ENCODE measurements at places on chromosomes 11 and 22.

GRCh38 chr11:105357764-105358163 lies 218.2 kb upstream of the CARD18 start:
- no peak overlapping the region for H3K4me3 ChIP-seq
- H3K27me3 ChIP-seq = no peaks in the 10 kb centered on the region
- no peaks in the 10 kb centered on the region for H3K36me3 ChIP-seq

GRCh38 chr22:23264610-23265367 lies 84.5 kb downstream of the BCR start:
- no peak for DNase-seq
- H3K36me3 ChIP-seq = peaks cover 13% of the 10 kb centered on the region
- H3K4me3 ChIP-seq = no peak overlapping the region
- no peaks in the 10 kb centered on the region for H3K27me3 ChIP-seq
- H3K4me1 ChIP-seq = peaks cover 2% of the 10 kb centered on the region

- no peaks in the 10 kb centered on the region for H3K27me3 ChIP-seq
- H3K4me3 ChIP-seq = no peak overlapping the region
- no peaks in the 10 kb centered on the region for H3K4me1 ChIP-seq
- no peak for DNase-seq
- peaks cover 29% of the 10 kb centered on the region for H3K36me3 ChIP-seq
Observed at GRCh38 chr11:68052137-68052873, 13.5 kb downstream of the TCIRG1 start.

GRCh38 chr22:37501610-37502341 lies 15.6 kb upstream of the MFNG start:
- no peak for DNase-seq
- H3K27me3 ChIP-seq = peaks cover 7% of the 10 kb centered on the region
- H3K36me3 ChIP-seq = no peaks in the 10 kb centered on the region
- H3K27ac ChIP-seq = no peak overlapping the region
- no peak overlapping the region for H3K4me3 ChIP-seq

GRCh38 chr22:48940266-48941032 lies 887.2 kb downstream of the BRD1 start:
- H3K27me3 ChIP-seq = no peaks in the 10 kb centered on the region
- H3K4me3 ChIP-seq = no peak overlapping the region
- H3K36me3 ChIP-seq = no peaks in the 10 kb centered on the region
- DNase-seq = no peak
- no peak overlapping the region for H3K27ac ChIP-seq

- peaks cover 33% of the 10 kb centered on the region for H3K27me3 ChIP-seq
- peak overlapping the region; percentile 62 for H3K4me3 ChIP-seq
- H3K27ac ChIP-seq = no peak overlapping the region
- peaks cover 2% of the 10 kb centered on the region for H3K4me1 ChIP-seq
Observed at GRCh38 chr11:22192289-22192641, 620 bp upstream of the ANO5 start.

DNA sequence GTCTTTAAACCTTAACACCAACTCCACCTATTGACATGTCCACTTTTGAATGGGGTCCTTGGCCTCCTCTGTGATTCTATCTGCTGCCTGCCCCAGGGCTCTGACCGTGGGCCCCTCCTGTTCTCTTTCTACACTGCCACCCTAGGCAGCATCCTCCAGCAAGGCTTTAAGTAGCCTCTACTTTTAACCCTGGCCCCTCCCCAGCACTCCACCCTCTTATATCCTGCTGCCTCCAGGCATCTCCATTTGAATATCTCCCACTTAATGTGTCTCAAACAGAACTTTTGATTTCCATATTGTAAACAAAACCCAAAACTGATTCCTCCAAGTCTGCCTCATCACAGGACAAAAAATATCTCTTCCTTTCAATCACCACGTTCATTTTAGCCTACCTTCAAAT lies 90.5 kb upstream of the ARHGAP32 start:
- peak; percentile 48 for DNase-seq
- no peaks in the 10 kb centered on the region for H3K36me3 ChIP-seq
- no peak overlapping the region for H3K4me3 ChIP-seq
- H3K27me3 ChIP-seq = peaks cover 24% of the 10 kb centered on the region
- H3K4me1 ChIP-seq = peaks cover 33% of the 10 kb centered on the region

DNA sequence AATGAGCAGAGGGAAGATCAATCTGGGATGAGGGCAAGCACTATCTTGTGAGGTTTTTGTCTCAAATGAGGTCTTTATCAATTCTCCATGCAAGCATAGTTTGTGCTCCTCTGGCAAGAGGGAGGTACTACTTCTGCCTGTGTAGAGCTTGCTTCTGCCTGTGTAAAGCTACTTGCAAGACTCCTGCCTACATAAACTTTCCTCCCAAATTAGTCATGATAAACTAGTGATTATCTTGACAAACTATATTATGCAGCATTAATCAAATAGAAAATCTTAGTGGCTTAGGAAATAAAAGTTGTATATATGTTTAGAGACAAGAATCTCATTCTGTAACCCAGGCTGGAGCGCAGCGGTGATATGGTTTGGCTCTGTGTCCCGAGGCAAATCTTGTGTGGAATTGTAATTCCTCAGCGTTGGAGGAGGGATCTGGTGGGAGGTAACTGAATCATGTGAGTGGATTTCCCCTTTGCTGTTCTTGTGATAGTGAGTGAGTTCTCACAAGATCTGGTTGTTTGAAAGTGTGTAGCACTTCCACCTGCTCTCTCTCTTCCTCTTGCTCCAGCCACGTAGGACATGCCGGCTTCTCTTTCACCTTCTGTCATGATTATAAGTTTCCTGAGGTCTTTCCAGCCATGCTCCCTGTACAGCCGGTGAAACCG lies 8.0 kb upstream of the MMP10 start:
- no peak overlapping the region for H3K4me3 ChIP-seq
- peaks cover 6% of the 10 kb centered on the region for H3K27me3 ChIP-seq
- H3K36me3 ChIP-seq = no peaks in the 10 kb centered on the region
- no peaks in the 10 kb centered on the region for H3K4me1 ChIP-seq
- H3K27ac ChIP-seq = no peak overlapping the region

DNA sequence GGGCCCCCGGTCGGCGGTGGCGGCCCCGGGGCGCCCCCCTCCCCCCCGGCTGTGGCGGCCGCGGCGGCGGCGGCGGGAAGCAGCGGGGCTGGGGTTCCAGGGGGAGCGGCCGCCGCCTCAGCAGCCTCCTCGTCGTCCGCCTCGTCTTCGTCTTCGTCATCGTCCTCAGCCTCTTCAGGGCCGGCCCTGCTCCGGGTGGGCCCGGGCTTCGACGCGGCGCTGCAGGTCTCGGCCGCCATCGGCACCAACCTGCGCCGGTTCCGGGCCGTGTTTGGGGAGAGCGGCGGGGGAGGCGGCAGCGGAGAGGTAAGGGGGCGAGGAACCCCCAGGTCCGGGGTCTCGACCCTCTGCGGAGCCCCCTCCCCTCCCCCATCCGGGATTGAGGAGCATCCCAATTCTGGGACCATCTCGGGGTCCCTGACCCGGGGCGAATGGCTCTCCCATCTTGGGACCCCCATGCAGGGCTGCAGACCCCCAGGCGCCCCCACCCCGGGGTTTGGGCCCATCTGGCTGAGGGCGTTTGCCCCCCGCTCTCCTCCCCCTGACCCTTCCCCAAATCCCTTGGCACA lies 431 bp downstream of the KMT2A start:
- H3K27me3 ChIP-seq = no peaks in the 10 kb centered on the region
- H3K27ac ChIP-seq = peak overlapping the region; percentile 80
- H3K36me3 ChIP-seq = peaks cover 15% of the 10 kb centered on the region
- DNase-seq = no peak
- H3K4me1 ChIP-seq = peaks cover 42% of the 10 kb centered on the region
- H3K4me3 ChIP-seq = peak overlapping the region; percentile 86

- H3K4me1 ChIP-seq = no peaks in the 10 kb centered on the region
- no peak overlapping the region for H3K27ac ChIP-seq
- H3K27me3 ChIP-seq = peaks cover 33% of the 10 kb centered on the region
- DNase-seq = peak; percentile 57
- H3K36me3 ChIP-seq = no peaks in the 10 kb centered on the region
- no peak overlapping the region for H3K4me3 ChIP-seq
Observed at GRCh38 chr22:48574776-48575617, 1252.7 kb downstream of the BRD1 start.

DNA sequence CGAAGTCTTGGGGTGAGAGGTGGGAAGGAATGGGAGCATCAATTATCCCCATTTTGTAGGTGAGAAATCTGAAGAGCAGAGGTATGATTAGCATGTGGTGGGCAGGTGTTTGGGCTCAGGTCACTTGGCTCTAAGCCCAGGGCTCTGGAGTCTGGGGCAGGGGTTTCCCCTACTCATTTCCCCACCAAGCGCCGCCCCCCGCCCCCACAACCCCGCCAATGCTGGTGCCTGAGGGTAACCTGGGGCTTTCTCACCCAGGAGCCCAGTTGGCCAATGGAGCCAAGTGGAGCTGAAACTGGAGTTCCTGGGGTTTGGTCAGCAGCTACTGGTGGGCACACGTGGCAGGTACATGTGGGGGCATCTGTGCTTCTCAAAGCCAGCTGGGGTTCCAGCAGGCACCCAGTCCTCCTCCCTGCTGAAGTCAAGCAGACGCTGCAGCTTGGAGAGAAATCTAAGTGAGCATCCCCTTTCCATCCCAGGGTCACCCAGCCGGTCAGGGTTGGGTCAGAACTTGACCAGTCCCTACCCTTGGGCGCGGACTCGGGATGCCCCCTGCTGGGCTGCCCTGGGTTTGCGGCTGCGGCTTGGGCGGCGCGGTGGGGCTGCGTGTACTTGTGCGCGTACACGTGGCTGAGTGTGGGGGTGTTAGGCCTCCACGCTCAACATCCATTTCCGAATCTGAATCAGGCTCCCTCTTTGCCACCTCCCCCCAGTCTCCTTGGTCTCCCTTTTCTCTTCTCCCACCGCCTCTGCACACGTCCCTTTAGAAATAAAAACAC lies 1.7 kb upstream of the CHRM1 start:
- H3K27ac ChIP-seq = no peak overlapping the region
- H3K4me1 ChIP-seq = peaks cover 14% of the 10 kb centered on the region
- H3K36me3 ChIP-seq = no peaks in the 10 kb centered on the region
- H3K27me3 ChIP-seq = peaks cover 65% of the 10 kb centered on the region

- no peaks in the 10 kb centered on the region for H3K36me3 ChIP-seq
- no peaks in the 10 kb centered on the region for H3K4me1 ChIP-seq
- no peaks in the 10 kb centered on the region for H3K27me3 ChIP-seq
- H3K27ac ChIP-seq = no peak overlapping the region
Observed at GRCh38 chr11:114819028-114819427, 140.7 kb downstream of the NXPE2 start.

- no peaks in the 10 kb centered on the region for H3K36me3 ChIP-seq
- no peak overlapping the region for H3K27ac ChIP-seq
Observed at GRCh38 chr11:31000381-31000780, 369.2 kb downstream of the DCDC1 start.

DNA sequence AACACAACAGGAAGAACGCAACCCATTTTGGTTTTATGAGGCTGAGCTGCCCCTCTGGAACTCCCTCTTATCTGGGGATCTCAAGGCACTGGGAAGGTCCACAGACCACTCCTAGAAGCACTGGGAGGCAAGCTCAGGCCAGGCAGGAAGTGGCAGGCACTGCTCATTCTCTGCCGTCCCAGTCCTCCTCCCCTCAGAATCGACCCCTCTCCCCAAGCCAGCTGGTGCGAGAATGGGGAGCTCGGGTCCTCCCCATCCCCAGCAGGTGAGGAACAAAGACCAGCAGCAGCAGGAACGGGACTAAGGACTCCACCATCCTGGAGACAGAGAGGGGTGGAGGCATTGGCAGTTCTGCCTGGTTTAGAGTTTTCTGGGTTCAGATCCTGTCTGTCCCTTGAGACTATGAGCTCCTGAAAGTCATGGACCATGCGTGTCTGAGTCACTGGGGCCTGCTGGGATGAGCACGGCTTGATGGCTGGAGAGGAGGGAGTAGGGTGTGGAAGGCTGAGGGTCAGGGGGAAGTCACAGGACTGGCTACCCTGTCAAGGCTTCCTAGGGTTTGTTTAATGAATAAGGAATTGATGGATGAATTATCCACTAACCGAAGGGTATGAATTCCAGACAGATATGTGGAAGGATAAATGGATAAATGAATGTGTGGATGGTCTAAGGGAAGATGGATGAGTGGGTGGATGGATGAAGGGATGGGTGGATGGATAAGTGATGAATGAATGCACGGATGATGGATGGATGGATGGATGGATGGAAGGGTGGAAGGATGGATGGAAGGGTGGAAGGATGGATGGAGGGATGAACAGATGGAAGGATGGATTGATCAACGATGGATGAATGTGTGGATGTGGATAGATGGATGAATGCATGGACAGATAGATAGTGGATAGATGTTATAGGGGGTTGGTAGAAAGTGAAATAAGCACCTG lies 6.4 kb downstream of the MYEOV start:
- H3K27ac ChIP-seq = peak overlapping the region; percentile 60
- no peak overlapping the region for H3K4me3 ChIP-seq
- no peaks in the 10 kb centered on the region for H3K27me3 ChIP-seq
- peaks cover 56% of the 10 kb centered on the region for H3K4me1 ChIP-seq

DNA sequence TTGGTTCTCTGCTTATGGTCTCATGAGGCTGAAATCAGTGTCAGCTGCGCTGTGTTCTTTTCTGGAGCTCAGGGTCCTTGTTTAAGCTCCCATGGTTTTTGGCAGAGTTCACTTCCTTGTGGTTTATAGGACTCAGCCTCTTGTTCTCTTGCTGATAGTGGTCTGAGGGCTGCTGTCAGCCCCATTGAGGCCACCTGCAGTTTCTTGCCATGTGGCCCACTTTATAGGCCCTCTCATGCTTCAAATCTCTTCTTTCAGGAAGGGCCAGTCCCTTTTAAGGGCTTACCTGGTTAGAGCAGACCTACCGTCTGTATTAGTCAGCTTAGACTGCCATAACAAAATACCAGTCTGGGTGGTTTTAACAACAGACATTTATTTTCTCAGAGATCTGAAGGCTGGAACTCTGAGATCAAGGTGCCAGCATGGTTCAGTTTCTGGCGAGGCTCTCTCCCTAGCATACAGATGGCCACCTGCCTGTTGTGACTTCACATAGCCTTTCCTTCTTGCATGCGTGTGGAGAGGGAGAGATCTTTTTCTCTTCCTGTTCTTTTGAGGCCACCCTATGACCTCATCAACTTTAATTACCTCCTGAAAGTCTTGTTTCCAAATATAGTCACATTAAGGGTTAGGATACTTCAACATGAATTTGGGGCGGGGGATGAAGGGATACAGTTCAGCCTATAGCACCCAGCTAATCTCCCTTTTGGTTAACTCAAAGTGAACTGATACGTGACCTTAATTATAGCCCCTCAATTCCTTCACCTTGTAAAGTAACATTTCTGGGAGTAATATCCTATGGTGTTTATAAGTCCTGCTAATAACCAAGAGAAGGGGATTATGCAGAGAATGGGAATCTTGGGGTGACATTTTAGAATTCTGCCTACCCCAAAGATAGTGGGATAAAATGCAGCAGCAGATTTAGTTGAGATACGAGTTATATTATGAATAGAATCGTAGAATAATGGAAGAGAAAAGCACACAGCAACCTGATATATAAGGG lies 131.8 kb downstream of the UVRAG start:
- no peak for DNase-seq
- no peaks in the 10 kb centered on the region for H3K27me3 ChIP-seq
- no peaks in the 10 kb centered on the region for H3K4me1 ChIP-seq
- H3K36me3 ChIP-seq = no peaks in the 10 kb centered on the region
- H3K4me3 ChIP-seq = no peak overlapping the region

GRCh38 chr11:57413681-57414080 lies 13.2 kb downstream of the SLC43A3 start:
- DNase-seq = no peak
- no peaks in the 10 kb centered on the region for H3K27me3 ChIP-seq
- H3K4me1 ChIP-seq = peaks cover 31% of the 10 kb centered on the region
- H3K36me3 ChIP-seq = peaks cover 78% of the 10 kb centered on the region
- no peak overlapping the region for H3K4me3 ChIP-seq
